ACHN (cell line): ENCODE measurements at places on chromosomes 12 and 14.

DNA sequence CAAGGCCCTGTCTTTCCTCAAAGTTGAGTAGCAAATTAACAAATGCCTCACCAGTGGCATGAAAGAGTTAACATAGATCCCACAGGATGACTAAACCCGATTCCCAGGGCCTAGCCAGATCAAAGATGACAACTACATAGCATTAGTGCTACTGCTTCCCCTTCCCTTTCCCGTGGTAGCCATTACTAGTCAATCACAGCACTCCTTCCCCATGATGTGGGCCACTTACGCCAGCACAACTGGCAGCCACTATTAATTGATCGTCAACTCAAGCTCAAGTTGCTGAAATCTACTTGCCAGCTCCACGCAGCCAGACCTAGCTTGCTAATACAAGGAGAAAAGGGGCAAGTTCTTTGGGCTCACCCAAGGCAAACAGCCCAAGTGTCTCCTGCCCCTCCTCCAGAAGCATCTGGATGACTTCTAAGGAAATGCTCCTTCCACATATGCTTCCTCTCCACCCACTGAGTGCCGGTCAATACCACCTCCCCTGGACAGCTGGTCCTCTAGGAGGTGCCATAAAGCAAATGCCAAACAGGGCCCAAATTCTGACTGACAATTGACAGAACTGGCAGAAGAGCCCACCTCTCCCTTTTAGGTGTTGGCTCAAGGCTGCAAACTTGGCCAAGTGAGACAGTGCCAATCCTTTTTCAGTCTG is 72.6 kb downstream of the NUAK1 start:
- no peak for DNase-seq

- DNase-seq, result peak; percentile 26
Measured at GRCh38 chr14:92352158-92352985, 29.4 kb downstream of the SLC24A4 start.

DNA sequence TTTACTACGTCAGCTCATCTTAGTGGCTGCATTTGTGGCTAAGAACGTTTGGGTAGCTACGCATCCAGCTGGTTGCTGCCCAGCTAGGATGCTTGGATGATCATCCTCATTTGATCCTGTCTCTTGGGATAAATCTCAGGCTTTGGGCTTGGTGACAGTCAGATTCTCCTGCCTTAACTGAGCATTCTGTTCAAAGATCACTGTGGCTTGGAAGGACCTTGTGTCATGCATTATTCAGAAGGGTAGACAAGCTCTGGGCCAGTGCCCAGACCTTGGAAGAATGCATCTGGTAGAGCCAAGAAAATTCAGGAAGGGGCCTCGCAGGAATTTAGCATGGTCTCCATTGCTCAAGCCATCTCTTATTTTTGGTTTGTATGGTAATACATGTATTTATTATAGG is 188.4 kb downstream of the NRXN3 start:
- no peak for DNase-seq

- DNase-seq, result no peak
Measured at GRCh38 chr12:50964432-50964831, 12.1 kb downstream of the HIGD1C start.

DNA sequence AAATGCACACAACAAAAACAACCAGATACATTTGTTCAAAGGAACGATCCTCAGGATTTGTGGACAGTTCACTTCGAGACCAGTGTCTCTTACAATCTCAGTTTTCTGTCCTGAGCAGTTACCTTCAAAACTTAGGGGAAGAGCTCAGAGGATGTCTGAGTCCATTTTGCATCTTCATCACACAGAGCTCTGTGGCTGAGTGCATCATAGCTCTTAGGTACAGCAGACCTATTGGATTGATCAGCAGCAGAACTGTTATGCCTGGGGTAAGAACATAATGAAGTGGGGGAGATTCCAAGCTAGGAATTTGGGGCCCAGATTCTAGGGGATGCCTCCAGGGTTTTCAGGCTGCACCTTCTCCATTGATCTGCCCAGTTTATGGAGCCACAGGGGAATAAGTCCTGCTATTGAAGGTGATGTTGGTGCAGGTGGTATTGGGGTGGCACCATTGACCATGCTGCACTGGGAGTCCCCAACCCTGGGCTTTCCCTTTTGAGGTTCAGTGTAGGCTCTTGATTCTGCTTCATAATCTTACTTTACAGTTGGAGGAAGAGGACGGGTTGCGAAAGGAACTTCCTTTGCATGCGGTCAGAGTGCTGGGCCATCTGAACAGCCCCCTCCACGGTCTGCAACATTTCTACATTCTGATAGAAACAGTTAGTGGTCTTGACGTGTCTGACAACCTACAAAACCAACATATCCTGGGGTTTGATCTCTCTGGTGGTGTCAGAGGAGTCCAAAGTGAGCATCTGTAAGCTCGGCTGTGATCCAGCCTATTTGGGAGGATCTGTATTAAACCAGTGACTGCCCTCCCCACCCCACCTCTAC is 112.8 kb downstream of the CHST11 start:
- no peak for DNase-seq

GRCh38 chr12:46963191-46963590 is 116.2 kb upstream of the PCED1B start:
- no peak for DNase-seq

GRCh38 chr12:71045781-71046180 is 112.0 kb downstream of the TSPAN8 start:
- no peak for DNase-seq

GRCh38 chr12:30925607-30926242 is 823 bp upstream of the TSPAN11 start:
- DNase-seq, result no peak

- no peak for DNase-seq
Measured at GRCh38 chr12:2294651-2295475, 242.1 kb downstream of the CACNA1C start.

GRCh38 chr14:91310606-91311283 is 66.2 kb upstream of the GPR68 start:
- no peak for DNase-seq

DNA sequence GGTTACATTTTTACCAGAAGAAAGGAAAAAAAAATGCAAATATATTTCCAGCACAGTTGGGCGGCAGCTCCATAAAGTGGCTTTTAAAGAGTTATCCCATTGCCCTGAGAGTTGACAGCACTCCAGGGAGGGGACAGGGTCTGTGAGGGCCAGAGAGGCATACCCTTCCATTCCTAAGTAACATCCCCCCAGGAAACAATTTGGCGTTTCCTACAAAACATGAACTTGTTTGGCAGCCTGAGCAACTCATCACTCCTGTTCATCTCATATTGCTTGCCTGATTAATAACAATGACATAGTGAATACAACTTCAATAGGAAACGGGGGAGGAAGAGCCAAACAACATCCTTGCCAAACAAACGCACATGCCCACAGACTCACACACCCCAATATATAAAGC is 23.3 kb downstream of the TC2N start:
- DNase-seq, result no peak

DNA sequence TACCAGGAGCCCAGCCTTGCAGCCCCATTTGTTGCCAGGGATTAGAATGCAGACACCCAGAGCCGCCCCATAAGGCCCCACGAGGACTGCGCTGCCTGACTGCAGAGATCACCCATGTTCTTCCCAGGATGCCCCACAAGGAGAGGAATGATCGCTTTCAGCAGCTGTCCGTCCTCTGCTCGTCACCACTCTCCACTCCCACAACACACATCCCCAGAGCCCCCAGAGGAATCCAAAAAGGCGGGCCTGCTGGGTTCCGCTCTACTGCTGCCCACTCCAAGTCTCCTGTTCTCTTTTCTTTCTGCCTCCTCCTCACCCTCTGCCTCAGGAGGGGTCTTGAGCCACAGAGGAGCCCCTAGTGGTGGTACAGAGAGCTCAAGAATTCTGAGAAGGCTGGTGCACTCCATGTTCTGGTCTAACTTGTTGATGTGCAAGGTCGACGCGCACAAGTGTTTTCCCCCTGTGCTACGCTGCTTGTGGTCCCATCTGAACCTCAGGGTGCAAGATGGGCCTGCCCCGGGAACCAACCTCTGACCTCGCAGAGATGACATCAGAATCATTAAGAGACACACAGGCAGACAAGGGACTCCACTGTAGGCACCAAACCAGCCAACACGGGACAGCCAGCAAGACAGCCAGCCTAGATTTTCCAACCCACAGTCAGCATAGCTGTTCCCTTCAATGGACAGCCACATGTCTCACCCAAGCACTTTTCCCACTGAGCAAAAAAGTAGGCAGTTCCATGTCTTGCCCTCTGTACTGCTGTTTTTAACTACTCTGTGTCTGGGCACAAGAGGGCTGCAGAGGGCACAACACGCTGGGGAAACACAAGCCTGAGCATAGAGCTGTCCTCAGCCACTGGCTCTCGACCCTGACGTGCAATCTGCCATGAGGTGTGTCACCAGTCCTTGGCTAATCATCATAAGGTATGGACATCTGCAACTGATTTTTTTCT is 29.9 kb downstream of the PXN start:
- peak; percentile 47 for DNase-seq

DNA sequence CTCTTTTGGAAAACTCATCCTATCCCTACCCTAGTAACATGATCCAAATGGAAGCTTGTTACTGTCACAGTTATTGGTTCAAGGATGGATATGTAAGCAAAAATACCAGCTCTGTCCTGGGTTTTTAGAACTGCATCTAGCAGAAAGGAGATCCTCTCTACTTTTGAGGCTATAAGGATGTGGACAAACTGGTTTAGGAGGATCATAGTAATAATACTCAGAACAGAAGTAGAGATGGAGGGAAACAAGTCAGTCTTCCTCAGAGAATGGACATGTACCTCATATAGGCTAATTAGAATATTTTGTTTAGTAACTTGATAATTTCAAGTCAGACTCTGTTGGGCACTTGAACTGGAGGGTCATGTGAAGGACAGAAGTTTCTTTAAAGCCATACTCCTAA is 26.6 kb downstream of the FUT8 start:
- no peak for DNase-seq

DNA sequence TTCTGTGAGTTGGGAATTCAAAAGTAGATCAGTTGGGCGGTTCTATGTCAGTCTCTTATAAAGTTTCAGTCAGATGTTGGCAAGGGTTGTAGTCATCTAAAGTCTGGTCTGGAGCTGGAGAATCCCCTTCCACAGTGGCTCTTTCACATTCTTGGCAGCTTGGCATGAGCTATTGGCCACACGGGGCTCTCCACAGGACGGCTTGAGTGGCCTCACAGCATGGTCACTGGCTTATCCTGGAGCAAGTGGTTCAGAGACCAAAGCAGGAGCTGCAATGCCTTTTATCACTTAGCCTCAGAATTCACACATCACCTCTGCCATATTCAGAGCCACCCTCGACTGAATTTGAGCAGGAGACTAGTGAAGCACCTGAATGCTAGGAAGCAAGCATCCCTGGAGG is 7.1 kb upstream of the KICS2 start:
- DNase-seq, result no peak

- no peak for DNase-seq
Measured at GRCh38 chr14:71181215-71182003, 274.1 kb downstream of the PCNX1 start.

DNA sequence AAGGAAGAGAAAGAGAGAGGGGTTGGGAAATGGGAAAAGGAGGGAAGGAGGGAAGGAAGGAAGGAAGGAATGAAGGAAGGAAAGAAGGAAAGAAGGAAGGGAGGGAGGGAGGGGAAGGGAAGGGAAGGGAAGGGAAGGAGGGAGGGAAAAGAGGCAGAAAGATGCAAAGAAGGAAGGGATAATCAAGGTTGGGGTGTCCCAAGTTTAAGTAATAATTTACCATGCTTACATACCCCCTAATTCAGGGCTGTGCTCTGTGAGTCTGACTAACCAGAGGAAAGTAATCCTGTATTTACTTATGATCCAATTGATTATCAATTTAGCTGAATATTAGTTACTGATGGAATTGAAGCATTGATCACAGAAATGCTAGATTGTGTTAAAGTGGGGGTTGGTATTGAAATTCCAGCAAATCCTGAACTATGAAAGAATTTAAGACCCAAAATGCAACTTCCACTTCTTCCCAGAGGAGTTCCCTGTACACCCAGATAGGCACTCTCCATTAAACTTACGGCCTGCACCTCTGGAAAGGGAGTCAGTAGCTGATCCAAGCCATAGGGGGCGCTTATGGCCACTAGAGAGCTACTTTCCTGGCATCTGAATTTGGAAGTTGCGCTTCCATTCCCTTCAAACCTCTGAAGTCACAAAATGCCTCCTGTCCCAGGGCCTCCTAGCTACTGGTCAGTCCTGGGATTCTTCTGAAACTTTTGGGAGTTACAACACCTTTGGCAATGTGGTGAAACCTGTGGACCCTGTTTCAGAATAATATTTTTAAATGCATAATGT is 162.7 kb upstream of the PWP1 start:
- DNase-seq, result peak; percentile 31

- DNase-seq, result no peak
Measured at GRCh38 chr12:116459916-116460663, 99.1 kb upstream of the MAP1LC3B2 start.

- DNase-seq, result no peak
Measured at GRCh38 chr12:131372706-131373195, 338.1 kb upstream of the SFSWAP start.

DNA sequence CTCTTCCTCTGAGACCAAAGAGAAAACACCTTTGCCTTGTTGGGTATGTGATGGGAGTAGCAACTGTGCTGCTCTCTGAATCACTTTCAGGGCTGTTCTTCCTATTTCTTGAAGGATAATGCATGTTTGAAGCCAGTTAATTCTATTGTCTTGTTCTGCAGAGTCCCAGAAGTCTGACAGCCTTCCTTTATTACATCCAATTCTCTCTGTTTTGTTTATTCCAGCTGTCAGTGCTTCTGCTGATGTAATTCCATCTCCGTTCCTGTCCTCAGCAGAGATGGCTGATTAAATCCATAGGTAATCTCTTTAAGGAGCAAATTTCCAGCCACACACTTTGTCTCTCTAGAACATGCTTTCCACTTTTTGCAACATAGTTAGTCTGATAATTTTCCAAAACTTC is 59.7 kb downstream of the MGAT4C start:
- DNase-seq, result no peak

DNA sequence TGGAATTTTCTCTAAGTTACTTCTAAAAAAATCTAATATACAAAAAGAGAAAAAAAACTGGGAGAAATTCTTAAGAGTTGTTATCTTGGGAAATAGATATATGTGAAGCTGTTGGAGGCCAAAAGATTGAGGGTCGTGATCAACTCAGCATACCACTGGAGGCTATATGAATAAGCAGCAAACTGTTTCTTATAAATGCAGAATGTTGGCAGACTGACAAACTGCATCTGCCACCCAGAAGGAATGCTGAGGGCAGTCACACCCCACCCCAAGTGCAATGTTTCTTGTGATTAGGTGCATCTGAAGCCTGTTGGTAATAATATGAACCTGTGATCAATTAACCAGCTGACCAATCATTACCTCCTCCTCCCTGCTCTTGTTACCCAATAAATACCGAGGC is 818.6 kb upstream of the MGAT4C start:
- DNase-seq, result peak; percentile 14

GRCh38 chr14:74855945-74856344 is 20.0 kb downstream of the PROX2 start:
- no peak for DNase-seq

- peak; percentile 24 for DNase-seq
Measured at GRCh38 chr14:103111232-103111868, 11.9 kb upstream of the TNFAIP2 start.
